ENCODE measurements at places on chromosomes 12 and 14. TPM values are rescaled to one million over a fixed set of nuclear protein-coding genes. Genes with fewer than 3 reads are reported as not detected.

Gene FLVCR2
- 8.3 TPM for polyA plus RNA-seq

- DNase-seq: no peak
Measured at GRCh38 chr12:91732086-91732485, 413.6 kb downstream of the BTG1 start.

GRCh38 chr14:83842547-83842946 is 1687.4 kb upstream of the FLRT2 start:
- no peak for DNase-seq

Gene KRT5
- not detected for polyA plus RNA-seq

GRCh38 chr12:11397366-11397765 is 2.0 kb upstream of the PRB2 start:
- DNase-seq: no peak

DNA sequence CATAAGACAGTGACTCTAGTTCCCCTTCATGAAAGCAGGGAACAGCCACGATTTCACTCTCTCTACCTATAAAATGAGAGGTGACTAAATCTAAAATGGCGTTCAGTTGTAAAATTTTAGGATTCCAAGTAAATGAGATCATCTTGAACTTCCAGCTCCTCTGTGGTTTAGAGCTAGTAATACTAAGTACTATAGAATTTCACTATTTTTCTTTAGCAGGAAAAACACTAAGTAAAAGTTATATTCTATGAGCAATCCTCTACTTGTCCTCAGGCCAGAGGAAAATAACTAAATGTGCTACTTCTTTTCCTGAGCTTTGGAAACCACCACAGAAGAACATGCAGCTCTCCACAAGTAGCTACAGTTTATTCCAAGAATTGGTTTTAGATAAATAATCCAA is 55.6 kb downstream of the NIN start:
- DNase-seq: no peak

GRCh38 chr12:57741844-57742738 is 2.7 kb upstream of the TSPAN31 start:
- DNase-seq: no peak

Gene ZNF664
- 139 TPM for polyA plus RNA-seq

Gene PTPRQ
- 6.9 TPM for polyA plus RNA-seq

Gene C12orf50
- 0.39 TPM for polyA plus RNA-seq

DNA sequence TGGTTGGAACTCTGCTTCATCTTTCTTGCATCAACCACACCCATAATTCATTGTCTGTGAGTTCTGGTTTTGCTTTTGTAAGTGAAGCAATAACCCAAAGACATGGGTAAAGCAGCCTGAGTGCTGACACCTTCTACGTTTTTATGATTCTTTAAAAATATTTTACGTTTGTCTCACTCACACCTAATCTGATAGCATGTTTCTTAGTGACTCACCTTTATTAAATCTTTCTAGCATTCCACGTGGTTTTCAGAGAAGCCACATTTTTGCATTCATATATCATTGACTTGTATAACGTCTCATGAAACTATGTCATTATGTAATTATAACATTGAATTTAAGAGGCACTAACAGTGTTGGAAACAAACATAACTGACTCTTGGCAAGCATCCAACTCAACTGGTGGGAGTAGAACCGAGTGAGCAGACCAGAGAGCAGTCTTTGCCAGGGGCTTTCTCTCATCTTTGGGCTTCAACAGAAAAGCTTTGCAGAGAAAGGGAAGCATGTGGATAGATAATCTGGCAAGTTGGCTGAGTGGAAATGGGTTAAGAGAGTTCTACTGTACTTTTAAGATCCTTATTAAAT is 118.8 kb downstream of the TPH2 start:
- no peak for DNase-seq

Gene DCTN2
- polyA plus RNA-seq: 162 TPM

DNA sequence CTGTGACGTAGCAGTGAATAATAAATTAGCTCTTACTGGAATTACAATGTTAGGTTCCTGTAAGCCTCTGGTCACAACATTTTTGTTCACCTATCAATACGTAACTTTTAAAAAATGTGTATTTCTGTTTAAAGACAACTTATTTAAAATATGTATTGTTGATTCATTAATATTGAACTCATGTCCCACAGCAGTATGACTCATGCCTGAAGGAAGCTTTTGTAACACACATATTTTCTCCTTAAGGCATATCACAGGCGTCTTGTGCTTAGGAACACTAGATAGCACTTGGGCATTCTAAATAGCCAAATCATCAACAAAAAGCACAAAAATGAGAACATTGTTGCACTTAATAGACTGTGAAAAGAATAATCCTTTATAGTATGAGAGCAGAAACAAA is 92.5 kb downstream of the GPHN start:
- DNase-seq: no peak

Gene OTUB2
- polyA plus RNA-seq: 4.0 TPM

Data from left lung (tissue), 14 donors.